ENCODE measurements at places on chromosomes 3 and 15.

- DNase-seq: no peak
These were observed 10.8 kb upstream of the PDIA3 start for GRCh38 chr15:43735416-43735815.

DNA sequence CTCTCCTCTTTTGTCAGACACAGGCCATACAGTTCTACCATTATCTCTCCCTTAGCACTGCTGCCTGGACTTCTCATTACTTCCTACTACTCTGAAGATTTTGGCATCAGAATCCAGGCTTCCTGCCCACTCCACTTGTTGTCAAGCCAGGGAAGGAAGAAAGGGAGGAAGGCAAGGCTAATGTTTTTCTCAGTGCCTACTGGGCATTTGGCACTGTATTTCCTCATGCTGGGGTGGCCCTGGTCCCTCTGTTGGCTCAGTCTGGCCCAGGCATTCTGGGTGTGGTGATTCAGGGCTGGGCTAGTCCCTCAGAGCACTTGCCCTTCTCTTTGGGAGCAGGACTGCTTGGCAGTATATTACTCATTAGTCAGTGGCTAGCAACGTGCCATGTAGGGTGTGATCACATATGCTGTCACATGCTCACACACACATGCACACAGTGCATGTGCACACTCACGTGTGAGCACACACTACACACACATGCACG, 52.9 kb downstream of the BSN start:
- DNase-seq: no peak

- no peak for DNase-seq
These were observed 525.9 kb upstream of the KCNMB2 start for GRCh38 chr3:178010306-178010705.

GRCh38 chr3:133804896-133805295, 719 bp upstream of the SRPRB start:
- no peak for DNase-seq

- no peak for DNase-seq
These were observed 16.9 kb downstream of the ANPEP start for GRCh38 chr15:89797678-89798201.

DNA sequence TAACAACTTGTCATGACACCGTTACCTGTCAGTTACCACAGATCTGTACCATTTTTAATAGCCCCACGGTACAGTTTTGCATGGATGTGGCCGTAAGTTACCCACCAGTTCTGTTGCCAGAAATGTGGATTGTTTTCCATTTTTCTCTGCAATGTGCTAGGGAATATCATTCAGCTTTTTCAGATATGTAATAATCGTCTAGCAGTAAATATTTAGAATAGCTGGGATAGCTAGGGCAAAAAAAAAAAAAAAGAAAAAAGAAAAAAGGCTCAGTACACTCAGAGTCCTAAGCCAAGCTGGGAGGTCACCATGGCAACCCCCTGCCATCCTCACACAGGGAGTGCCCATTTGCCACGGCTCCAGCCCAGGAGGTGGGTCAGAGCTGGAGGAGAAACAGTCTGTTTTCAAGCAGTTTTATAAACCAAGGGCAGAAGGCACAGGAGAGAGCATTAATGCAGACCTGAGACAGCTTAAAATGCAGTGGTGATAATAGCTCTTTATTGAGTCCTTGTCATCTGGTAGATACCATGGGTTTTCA, 25.2 kb downstream of the PAQR5 start:
- no peak for DNase-seq

GRCh38 chr3:71701251-71701762, 23.9 kb downstream of the EIF4E3 start:
- DNase-seq: no peak

DNA sequence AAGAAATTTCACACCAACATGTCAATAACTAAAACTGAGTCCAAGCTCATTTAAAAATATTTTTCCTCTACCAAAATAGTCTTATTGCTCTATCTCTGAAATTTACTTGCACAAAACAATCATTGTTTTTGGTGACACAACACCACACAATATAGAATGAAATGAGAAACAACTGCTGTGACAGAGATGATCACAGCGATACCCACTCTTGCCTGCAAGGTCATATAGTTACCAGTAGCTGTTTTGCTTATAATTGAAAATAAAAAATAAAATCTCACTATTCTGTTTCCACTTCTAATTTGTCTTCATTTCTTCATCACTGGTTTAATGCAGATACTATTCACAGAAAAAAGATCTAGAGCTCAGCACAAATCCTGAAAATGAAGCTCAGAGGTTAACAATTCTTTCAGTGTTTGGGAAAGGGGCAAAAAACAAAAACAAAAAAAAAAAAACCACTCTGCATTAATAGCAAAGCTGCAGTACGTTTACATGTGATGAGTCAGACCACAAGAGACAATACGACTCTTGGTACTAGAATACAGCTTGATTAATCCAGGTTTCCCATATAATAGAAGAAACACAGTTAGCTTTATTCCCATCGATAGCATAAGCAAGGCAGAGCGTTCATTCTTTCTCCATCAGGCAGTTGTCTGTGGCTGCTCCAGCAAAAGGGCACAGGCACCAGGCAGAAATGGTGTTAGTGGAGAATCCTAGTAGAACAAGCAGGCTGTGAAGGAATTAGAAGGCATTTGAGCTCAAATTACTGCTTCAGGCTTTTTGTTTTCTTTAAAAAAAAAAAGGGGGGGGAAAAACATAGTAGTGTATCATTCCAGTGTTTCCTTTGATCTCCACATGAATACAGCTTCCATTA, 773 bp downstream of the ANKRD28 start:
- DNase-seq: no peak

DNA sequence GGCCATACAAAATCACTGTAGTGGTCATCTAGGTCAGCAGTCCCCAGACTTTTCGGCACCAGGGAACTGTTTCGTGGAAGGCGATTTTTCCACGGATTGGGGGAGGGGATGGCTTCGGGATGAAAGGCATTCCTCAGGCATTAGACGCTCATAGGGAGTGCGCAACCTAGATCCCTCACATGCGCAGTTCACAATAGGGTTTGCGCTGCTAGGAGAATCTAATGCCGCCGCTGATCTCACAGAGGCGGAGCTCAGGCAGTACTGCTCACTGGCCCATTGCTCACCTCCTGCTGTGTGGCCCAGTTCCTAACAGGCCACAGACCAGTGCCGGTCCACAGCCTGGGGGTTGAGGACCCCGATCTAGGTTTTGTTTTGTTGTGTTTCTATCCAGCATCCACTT, 200.1 kb downstream of the SLC9A9 start:
- DNase-seq: no peak

- DNase-seq: no peak
These were observed 22.4 kb downstream of the SPSB4 start for GRCh38 chr3:141073580-141073979.

DNA sequence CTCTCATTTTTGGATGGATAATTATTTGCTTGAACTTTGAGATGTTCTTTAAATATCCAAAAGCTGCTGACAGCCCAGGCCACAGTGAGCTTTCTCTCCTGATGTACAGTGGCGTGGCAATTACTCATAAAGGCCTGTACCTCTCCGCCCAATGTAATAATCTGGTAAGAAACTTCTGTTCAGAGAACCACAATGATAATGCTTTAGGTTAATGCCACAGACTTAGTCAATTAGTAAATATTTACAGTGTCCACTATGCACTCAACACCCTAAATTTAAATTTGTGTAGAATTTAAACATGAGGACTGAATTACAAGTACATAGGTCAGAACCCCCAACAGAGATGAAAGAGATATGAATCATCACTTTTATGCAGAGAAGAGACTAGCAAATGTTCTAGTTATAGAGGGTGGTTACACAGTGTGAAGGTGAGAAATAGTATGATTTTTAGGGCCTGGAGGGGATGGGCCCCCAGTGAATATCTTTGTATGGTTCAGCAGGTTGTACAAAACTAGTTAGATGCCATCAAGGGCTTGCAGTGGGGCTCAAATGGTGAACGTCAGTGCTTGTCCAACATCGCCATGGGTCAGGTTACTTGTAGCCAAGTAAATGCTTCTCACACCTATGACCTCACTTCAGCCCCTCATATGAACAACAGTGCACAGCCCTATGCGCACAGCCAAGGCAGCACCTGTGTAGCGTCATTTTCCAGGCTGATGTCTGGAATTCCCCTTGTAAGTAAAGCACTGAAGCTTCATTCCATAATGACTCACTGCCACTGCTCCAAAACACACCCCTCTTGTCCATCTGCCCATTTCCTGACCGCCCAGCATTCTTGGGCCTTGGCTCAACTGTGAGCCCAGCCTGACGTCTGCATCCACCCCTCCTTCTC, 13.3 kb downstream of the ABHD2 start:
- DNase-seq: no peak

DNA sequence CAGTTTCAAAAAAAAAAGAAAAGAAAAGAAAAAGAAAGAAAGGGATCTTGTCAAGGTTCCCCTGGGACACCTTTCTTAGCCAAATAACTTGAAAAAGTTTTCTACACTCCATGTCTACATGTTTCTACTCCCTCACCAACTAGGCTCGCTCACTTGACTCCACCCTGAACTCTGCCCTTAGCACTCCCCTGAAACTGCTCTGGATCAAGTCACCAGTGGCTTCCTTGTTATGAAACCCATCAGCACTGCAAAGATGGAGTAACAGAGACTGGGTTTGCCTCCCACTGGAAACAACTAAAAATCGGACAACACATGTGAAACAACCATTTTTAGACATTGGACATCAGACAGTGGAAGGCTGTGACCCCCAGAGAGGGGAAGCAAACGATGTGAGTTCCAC, 36.8 kb downstream of the TMEM40 start:
- no peak for DNase-seq

- no peak for DNase-seq
These were observed 12.2 kb downstream of the ERICH6 start for GRCh38 chr3:150691414-150692040.

GRCh38 chr15:38461066-38461833, 7.3 kb downstream of the FAM98B start:
- DNase-seq: no peak

DNA sequence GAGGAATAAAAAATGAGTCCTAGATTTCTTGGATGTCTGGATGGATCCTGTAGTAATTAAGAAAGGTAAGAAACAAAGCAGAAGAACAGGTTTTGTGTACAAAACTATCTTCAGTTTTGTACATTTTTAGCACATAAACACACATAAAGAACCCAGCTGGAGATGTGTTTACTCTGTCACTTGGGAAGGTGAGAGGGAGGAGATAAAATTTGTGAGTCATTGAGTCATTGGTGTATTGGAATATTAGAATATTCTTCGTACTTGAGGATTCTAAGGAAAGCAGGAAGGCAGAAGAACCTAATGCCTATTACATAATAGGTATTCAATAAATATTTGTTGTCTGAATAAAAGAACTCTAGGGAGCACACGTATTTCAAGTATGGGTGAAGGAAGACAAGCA, 17.4 kb downstream of the APPL1 start:
- no peak for DNase-seq

- no peak for DNase-seq
These were observed 73.5 kb downstream of the ATP10A start for GRCh38 chr15:25789616-25789999.

GRCh38 chr3:156300371-156300770, 180.0 kb downstream of the KCNAB1 start:
- no peak for DNase-seq

DNA sequence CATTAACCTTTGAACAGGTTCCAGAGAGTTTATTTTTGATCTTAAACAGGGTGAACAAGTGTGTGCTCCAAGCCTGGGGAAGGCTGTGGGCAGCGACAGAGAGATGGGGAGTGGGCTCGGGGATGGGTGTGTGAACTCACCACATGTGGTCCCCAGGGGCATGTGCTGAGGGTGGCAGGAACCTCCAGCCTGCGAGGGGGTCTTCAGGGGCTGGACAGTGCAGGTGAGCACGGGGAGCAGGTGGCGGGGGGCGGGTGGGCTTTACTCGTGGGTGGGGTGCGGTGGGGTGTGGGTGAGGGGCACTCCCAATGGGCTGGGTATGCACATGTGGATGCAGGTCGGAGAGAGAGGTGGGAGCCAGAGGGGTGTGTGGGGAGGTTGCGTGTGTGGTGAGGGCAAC, 9.6 kb upstream of the NTRK3 start:
- no peak for DNase-seq

- no peak for DNase-seq
These were observed 36.3 kb downstream of the GABPB1 start for GRCh38 chr15:50318697-50319096.

- DNase-seq: peak; percentile 61
These were observed at the start of gene ENTPD3 for GRCh38 chr3:40387001-40387894. Gene ENTPD3 (plus strand): TSS chr3:40387184. CDS start chr3:40388058, 874 bp downstream.

GRCh38 chr3:25863416-25863959, 73.6 kb downstream of the OXSM start:
- DNase-seq: no peak

DNA sequence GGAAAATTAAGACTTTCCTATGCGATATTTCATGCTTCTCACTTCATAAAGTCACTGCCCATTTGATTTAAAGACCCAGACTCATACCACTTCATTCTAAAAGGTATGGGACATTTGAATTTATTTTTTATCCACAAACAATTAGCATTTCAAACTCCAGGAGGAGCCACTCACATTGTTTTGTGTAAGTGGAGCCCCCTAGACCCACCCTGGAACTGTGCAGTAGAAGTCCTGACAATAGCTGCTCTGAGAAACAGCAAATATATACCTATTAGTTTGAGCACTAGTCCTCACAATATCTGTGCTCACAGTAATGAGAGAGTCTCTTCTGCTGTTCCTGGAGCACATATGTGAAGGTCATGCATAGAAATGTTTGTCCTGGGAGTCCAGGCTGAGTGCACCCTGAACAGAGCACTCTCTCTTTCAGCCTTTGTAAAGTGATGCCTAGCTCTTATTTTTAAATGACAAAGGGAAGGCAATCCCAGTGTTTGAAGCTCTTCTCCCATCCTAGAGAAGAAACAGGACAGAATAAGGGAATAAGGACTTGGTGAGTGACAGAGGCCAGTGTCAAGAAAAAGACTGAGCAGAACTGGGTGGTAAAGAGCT, 127.5 kb upstream of the STRIT1 start:
- DNase-seq: no peak

GRCh38 chr3:160477750-160478149, 28.2 kb upstream of the TRIM59 start:
- no peak for DNase-seq

- DNase-seq: no peak
These were observed 33.7 kb downstream of the FLNB start for GRCh38 chr3:58041826-58042324.

- peak; percentile 46 for DNase-seq
These were observed 39.4 kb upstream of the FRMD4B start for GRCh38 chr3:69425249-69425648.

GRCh38 chr3:38152609-38153008, 12.7 kb upstream of the OXSR1 start:
- DNase-seq: no peak

DNA sequence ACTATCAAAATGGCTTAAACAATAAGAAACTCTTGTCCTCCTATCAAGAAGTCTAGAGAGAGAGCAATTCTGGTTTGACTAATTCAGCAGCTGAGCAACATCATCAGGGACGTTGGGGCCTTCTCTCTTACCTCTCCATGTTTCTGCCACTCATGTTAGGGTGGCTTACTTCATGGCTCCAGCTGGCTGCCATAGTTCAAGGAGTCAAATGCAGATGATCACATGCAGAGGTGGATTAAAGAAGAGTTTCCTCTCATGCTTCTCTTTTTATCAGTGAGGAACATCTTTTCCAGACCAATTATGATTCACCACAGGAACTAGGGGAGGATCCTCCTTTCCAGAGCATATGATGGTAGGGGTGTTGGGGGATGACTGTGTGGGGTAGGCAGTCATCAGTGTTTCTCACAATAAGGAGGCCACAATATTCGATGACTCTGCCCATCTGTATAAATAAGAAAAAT, 45.5 kb downstream of the NEK11 start:
- no peak for DNase-seq

Measured in activated CD4-positive, alpha-beta T cell treated with anti-CD3 and anti-CD28 coated beads for 48 hours (primary cell).